Activated CD4-positive, alpha-beta T cell treated with anti-CD3 and anti-CD28 coated beads for 36 hours (primary cell): ENCODE measurements at places on chromosomes 11 and 22.

DNA sequence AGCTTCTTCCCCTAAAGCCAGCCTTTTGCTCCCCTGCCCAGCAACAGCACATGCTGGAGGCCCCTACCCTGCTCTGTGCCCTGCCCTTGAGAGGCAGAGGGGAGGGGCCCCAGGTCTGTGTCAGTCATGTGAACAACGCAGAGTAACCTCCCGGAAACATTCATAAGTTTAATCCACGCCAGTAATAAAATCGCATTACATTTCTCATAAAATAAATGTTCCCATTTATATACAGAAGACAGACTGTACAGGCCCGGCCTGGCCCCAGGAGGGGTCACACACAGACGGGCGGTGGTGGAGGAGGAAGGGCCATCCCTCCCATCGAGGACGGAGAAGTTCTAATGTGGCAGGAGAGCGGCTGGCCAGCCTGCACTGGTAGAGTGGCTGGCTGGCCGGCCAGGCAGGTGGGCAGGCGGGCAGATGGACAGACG is 39.5 kb downstream of the LMO1 start:
- no peak for DNase-seq

DNA sequence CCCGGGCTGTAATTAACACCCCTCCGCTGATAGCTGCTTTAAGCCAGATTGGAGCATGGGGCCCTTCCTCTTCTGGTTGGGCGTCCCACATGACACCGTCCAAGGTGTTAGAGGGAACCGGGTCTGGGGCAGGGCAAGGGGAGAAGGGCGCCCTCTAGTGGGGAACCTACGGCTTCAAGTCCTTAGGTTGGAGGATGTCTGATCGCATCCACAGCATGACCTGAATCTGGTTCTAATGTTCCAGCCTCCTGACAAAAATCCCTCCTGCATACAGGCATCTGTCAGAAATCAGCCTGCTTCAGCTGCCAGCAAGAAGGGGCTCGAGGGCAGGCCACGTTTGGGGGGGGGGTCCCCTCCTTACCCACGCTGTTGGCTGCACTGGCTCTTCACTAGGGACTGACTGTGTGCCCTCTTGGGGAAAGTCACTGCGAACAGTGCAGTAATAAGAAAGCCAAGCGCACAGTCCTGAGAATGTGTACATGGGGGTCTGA is 94.2 kb upstream of the TBCEL start:
- peak; percentile 76 for DNase-seq

- DNase-seq: no peak
These were observed 237.6 kb downstream of the ETS1 start for GRCh38 chr11:128349650-128350299.

GRCh38 chr11:10379426-10379825 is 74.6 kb downstream of the ADM start:
- no peak for DNase-seq

DNA sequence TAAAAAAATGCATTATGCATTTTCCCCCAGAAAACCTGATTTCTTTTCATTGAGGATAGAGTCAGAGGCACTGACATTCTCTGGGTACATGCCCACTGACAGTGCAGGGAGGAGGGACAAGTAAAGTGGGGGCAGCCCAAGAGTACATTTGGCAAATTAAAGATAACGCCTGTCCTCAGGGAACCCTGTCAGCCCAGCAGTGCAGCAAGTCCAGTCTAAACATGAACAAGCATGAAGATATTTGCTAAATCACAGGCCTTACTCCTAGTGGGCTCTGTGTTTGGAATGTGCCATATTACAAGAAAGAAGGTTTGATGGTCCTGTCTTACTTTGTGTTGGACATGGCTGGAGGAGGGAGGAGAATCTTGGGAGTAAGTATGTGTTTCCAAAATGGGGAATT is 37.9 kb downstream of the AMOTL1 start:
- DNase-seq: no peak

DNA sequence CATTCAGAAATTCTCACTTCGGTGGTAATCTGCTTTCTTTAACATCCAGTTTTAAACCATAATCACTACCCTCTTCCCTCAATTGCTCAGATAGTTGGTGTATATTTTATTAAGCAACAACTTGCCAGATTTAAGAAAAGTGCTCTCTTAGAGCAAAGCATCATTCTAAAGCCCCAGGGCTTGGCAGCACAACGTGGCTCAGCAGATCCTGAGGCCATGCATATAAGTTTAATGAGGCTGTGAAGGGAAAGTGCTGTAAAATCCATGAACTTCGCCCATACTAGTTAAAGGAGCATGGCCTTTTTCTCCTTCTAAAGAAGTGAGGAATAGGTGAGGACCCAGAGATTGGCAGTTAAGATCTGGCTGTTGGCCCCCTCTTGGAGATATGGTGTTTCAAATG is 482.3 kb upstream of the CCDC90B start:
- DNase-seq: no peak

DNA sequence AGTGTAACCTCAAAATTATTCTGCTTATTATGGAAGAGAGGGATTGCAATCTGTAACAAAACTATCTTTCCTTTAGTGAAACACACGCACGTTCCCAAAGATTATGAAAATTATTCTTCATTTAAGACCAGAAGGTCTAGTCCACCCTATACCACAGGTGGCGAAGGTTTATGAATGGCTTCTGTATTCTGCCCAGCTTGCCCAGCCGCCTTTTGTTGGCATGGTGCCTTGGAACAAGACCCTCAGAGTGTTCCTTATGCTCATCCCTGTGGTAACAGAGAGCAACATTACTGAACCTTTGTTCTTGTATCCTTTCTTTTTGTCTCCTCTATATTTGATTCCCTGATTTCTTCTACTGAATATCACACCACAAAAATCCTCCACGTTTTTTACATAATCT is 116.4 kb downstream of the FAR1 start:
- no peak for DNase-seq

- no peak for DNase-seq
These were observed 3.2 kb downstream of the OSBPL5 start for GRCh38 chr11:3161720-3162409.

DNA sequence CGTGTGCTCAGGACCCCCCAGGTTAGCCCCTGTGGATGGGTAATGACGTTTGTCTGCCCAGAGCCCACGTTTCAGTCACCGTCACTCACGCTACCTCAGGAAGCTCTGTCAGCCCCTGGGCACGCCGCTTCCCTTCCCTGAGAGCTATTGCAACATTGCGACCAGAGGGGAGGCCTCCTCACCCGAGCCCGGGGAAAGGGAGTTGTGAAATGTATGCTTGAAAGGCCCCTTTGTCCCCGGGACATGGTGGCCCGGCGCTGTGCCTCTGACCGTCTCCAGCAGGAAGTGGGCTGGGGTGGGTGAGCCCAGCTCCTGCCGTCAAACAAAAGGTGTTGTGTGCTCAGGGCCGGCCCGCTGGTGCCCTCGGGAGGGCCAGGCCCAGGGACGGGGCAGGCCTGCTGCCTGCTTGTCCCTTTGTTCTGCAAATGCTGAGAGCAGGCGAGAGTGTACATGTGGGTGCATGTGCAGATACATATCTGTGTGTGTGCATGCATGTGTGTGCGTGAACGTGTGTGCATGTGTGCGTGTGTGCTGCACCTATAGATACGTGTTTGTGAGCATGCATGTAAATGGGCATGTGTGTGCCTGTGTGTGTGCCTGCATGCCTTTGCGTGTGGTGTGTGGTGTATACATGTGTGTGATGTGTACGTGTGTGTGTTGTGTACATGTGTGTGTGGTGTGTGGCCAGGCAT is 1125.0 kb downstream of the BRD1 start:
- DNase-seq: no peak

- no peak for DNase-seq
These were observed 9.3 kb downstream of the SLC37A2 start for GRCh38 chr11:125072218-125072960.

DNA sequence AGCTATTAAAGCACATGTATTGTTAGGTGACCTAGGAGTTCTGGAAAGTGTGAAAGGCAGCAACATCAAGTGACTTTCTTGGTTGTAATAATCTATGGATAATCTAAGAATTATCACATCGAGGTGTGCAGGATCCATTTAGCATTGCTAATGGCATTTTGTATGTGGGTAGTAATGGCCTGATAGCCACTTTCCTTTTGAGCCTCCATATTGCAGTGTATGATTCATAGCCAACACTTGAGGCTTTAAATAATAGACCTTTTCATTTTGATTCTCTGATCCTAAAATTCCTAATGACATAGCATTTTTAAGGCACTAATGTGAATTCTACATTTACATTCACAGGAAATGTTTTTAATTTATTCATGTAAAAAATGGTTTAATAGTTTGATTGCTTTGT is 759.4 kb downstream of the NELL1 start:
- no peak for DNase-seq

GRCh38 chr22:45150139-45150538 is 13.6 kb upstream of the NUP50 start:
- no peak for DNase-seq
